Activated CD8-positive, alpha-beta memory T cell treated with anti-CD3 and anti-CD28 coated beads, Interleukin-2, amount 50 U/mL, for 4 hours (primary cell): ENCODE measurements at places on chromosomes 1 and 21.
A peak's percentile ranks its signal among the peaks of the same experiment; 100 is the strongest.

- no peak for DNase-seq
These were observed 192.3 kb upstream of the C1orf87 start for GRCh38 chr1:60265560-60266535.

DNA sequence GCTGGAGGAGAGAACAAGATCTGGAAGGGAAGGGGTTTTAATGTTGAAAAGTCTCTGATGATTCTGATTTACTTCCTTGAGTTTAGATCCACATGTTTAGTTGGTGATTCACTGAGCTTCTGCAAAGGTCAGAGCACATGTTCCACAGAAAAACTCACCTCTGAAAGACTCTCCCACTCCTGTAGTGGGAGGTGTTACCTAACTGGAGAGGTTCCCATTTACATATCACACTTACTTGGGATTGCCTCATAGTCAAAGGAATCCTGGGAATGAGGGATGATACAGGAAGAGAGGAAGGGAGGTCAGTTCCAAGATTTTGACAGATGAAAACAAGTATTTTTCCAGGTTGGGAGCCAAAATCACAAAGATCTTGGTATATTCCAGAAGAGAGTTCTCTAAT lies 2.7 kb upstream of the NTNG1 start:
- no peak for DNase-seq

DNA sequence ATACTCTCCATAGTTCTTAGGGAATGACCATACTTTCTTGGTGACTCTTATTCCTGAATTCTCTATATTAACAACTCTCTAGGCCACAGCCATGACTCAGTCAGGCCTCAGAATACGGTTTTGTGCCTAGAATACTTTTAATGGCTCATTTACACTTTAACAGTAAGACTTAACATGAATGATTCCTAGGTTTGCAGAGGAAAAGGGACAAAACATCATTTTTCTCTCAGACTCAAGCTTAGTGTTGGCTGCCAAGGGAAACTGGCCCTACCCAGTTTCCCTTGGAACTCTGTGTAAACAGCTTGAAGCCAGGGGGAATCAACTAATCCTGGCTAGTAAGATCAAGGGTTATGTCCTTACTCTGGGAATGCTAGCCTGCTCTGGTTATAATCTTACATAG lies 164.9 kb upstream of the PKN2 start:
- DNase-seq: no peak

DNA sequence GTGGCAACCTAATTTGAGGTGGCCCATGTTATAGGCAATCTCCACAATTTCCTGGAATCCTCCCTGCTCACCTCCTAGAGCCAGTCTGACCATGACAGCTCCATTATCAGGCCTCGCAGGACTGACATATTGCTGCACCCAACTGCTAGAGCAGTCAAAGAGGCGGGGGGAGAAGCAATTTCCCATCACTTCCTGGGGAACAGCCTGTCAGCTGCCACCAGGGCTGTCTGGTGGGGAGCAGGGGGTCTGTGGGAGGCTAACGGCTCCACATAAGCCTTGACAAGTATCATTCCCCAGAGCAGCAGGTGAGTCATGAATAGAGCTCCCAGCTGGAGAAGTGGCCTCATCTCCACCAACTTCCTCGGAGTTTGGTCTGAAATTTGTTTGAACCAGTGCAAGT lies 322.9 kb downstream of the MATN1 start:
- no peak for DNase-seq

- DNase-seq: no peak
These were observed 1382.2 kb upstream of the B3GALT2 start for GRCh38 chr1:194568610-194569009.

GRCh38 chr1:22587247-22587646 lies 24.0 kb downstream of the EPHA8 start:
- no peak for DNase-seq

- DNase-seq: no peak
These were observed 95.4 kb downstream of the C1orf94 start for GRCh38 chr1:34272152-34272551.

DNA sequence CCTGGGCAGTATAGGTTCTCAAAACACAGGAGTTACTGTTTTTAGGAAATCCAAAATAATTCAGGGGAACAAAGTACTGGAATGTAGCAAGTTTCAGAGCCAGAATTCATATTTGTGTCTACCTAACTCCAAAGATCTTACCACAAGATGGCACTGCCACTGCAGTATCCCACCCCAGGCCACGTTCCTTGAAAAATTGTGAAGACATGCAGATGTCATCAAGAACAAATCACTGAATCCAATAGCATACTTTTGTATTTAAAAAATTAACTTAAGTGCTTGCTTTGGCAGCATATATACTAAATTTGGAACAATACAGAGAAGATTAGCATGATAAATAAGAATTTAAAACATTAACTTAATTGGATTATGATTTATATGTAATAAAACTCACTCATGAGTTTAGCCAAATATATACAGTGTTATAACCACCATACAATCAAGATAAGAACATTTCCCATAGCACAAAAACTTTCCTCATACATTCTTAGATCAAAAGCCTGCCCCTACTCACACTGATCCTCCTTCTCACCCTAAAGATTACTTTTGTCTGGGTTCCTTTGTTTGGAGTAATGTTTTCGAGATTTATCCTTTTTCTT lies 209.9 kb downstream of the FAF1 start:
- no peak for DNase-seq

GRCh38 chr1:86441581-86441980 lies 17.6 kb downstream of the CLCA2 start:
- DNase-seq: peak; percentile 17

DNA sequence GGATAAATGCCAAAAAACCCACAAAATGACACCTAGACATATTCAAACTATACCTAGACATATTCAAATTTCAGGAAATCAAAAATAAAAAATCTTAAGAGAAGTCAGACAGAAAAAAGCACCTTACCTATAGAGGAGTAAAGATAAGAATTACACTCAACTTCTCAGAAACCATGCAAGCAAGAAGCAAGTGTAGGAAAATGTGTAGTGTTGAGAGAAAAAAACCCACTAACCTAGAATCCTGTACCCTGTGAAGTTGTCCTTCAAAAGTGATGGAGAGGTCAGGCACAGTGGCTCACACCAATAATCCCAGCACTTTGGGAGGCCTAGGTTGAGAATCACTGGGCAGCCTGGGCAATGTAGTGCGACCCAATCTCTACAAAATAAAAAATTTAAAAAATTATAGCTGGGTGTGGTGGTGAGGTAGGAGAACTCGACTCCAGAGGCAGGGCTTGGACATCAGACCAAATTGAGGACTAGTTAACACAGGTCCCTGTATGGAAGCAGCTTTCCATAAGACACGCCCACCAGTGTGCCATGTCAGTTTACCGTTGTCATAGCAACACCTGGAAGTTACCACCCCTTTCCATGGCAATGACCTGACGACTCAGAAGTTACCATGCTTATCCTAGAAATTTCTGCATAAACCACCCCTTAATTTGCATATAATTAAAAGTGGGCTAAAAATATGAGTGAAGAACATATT lies 20.7 kb downstream of the PDIK1L start:
- no peak for DNase-seq

DNA sequence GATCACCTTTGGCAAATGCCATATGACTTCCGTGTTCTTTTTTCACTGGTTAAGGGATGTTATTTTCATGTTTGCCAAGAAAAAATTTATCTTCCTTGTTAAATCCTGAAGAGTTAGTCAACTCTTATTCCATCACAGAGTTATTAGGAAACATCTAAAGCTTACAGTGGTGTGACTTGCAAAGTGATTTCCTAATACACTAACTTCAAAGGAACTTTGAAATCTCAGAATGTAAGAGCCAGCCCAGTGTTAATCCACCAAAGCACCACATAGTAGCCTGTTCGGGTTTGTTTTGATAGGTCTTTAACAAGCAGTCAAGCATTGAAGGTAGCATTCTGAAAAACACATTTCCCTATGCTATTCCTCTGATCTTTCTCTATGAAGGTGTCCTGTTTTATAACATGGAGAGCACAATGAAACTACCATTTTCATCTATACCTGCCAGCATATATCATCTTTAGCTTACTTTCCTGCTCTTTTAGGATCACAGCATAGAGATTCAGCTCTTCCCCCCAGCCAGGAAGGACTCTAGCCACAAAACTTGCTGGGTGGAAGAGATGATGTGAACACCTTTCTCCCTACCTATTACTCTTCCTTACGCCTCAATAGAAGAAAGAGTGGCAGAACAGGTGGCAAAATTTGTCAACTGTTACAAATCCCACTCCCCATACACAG lies 82.4 kb upstream of the MAGI3 start:
- no peak for DNase-seq

DNA sequence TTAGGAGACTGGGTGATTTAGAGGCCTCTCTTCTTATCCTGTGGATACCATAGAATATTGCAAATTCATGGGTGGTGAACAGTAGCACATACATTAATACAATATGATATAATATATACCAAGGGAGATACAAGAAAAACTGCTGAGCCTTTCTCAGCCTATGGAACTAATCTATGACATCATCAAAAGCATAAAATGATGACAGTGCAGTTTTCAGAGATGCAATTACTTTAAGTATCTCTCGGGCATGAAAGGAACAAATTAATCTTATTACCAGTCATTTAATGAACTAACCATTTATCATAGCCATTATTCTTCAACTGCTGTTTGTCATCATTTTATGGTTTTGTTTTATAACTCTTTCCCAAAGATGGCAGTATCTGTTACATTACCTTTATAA lies 3.5 kb downstream of the CHODL start:
- DNase-seq: no peak

GRCh38 chr1:75133750-75134646 lies at the start of gene LHX8:
Gene LHX8 (plus strand): TSS chr1:75134388. CDS start chr1:75136615, 2,227 bp downstream.
- DNase-seq: no peak

DNA sequence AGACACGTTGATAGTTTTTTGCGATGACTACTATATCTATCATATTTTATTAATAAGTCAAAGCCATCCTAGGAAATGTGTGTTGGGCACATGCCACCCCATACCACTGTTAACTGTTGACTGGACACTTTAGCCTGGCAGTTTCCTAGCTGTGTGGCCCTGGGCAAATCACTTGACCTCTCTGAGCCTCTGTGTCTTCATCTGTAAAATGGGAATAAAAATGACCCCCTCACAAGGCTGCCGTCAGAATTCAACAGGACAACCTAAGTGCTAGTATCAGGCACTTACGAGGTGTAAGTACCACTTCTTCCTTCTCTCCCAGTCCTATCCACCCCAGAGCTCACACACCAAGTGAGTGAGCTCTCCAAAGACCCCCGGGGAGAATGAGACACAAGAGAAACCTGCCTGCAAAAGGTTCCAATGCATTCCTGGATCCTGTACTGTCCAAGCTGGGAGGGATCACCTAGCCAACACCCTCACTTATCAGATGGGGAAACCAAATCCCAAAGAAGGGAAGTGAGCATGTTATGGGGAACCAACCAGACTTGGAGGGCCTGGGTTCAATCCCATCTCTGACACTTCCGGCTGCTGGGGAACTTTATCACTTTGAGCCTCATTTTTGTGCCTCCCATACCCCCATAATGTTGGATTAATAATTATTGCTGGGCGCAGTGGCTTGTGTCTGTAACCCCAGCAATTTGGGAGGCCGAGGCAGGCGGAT lies 24.9 kb downstream of the HSPG2 start:
- DNase-seq: no peak

- DNase-seq: no peak
These were observed 15.9 kb downstream of the TUFT1 start for GRCh38 chr1:151556052-151556451.

DNA sequence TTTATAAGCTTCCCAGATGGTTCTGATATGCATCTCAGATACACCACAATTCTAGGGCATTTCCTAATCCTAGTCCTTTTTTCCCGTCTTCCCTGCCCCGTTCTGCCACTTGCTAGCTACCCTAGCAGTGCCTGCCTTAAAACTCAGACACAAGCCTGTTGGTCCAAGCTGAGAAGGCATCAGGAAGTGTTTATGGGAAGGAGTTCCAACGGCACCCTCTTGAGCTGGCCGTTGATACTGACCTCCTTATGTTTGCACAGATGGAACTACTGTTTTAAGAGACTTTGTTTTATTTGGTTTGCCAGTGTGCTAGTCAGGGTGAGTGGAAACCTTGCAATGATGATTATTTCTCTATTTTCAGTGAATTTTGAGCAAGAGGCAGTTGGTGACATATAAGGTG lies 67.2 kb downstream of the UCK2 start:
- no peak for DNase-seq

DNA sequence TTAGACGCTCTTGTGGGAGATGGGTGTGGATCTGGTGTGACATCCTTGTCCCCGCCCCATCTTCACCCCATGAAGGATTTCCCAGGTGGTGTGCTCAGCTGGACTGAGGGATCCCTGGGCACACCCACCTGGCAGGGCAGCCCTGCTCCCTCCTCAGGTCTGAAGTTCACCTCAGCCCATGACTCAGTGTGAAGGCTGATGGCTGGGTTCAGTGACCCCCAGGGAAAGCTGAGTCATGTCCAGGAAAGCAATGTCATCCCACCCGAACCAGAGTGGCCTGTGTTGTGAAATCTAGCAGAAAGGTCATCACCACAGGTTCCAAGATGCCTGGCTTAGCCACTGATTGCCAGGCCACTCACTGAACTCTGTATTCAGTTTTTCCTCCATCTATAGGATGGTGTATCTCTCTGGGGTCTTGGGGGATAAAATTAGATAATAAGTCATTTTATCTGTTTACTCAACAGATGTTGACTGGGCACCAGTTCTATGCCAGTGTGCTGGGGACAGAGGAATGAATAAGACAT lies 97.7 kb upstream of the JUN start:
- DNase-seq: no peak

DNA sequence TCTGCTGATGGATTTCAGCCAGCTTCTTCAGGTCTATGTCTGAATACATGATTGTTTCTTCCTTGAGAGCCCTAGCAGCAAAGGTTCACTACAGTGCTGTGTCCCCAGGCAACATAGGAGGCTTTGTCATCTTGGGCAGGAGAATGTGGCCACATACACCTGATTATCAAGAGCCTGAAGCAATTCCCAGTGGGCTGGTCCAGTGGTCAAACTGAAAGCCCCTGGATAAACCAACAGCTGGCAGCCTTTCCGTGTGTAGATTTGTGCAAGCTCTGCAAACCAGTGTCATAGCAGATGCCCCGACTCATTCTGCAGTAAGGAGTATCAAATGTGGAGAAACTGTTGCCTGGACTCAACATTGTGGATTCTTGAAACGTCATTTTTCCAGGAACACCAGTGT lies 2.3 kb upstream of the GIPC2 start:
- no peak for DNase-seq

DNA sequence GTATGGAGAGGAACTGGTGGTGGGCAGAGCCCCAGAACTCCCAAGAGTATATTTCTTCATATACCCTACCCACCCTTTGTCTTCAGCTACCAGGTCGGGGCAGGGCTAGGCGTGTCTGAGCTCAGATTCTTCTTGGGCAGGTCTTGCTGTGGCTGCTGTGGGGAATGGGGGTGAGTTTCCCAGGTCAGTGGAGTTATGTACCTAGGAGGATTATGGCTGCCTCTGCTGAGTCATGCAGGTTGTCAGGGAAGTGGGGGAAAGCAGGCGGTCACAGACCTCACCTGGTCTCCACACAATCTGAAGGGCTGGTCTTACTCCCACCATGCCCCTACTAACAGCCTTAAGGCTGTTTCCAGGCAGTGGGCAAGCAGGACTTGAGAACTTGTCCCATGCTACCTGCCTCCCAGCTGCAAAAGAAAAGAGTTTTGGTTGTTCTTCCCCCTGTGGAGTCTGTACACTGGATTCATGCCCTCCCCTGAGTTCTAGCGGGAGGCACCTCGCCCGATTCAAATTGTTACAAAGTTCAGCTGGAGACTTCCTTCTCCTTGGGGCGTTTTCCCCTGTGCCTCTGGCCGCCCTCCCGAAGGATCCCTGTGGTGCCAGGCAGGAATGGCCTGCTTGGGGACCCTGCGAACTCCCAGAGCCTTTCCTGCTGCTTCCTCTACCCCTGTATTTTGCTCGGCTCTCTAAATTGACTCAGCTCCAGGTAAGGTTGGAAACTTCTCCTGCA lies 58.6 kb downstream of the NPHS2 start:
- DNase-seq: no peak
